ENCODE measurements at places on chromosomes 5 and 9. TPM values are rescaled to one million over a fixed set of nuclear protein-coding genes. Genes with fewer than 3 reads are reported as not detected.

ANKRD34B gene
- not detected for total RNA-seq

DNA sequence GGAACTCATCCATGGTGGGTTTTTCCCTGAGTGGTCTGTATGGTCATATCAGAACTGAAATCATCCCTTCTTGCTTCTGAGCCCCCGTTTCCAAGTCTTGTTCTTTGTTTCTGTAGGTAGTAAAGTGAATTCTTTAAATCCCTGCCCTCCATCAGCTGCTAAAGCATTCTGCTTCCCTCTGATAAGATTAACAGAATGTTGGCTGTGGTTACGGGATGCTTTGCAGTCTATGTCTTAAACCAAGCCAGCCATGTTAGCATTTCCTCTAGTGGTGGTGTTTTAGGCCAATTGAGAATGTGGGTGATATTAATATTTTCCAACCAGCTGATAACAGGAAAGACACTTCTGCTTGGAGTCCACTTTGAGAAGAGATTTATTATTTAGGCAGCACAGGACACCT, 22.0 kb upstream of the KCNIP1 start:
- no peak for DNase-seq

DNA sequence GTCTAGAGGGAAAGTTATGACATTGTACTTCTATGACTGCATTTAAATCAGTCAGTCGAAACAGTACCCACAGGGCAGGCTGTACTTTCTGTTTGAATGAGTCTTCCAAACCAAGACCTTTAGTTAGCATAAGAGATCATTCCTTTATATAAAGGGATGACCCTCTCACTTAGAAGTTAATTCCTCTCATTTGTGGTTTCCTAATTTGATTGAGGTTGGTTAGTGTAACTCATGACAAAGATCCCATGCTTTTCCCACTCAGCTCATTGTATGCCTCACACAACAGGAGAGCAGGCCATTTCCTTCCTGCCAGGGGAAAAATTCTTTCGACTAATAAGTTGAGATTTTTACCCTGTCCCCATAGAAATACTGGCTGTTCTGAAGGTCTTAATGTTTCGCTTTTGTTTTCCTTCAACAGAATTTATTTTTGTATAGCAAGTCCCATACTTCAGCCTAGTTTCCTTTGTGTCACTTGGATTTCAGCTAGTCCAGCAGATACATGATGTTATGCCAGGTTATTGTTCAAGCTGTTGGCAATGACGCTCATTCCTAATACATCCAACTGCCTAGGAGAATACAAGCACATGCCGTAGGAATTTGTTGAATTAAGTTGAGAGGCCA, 500.7 kb downstream of the SPATA31D1 start:
- DNase-seq = no peak

GRCh38 chr5:163347671-163348070, 89.7 kb upstream of the CCNG1 start:
- peak; percentile 46 for DNase-seq

GRCh38 chr5:160500786-160501779, 79.4 kb downstream of the PTTG1 start:
- no peak for DNase-seq

DNA sequence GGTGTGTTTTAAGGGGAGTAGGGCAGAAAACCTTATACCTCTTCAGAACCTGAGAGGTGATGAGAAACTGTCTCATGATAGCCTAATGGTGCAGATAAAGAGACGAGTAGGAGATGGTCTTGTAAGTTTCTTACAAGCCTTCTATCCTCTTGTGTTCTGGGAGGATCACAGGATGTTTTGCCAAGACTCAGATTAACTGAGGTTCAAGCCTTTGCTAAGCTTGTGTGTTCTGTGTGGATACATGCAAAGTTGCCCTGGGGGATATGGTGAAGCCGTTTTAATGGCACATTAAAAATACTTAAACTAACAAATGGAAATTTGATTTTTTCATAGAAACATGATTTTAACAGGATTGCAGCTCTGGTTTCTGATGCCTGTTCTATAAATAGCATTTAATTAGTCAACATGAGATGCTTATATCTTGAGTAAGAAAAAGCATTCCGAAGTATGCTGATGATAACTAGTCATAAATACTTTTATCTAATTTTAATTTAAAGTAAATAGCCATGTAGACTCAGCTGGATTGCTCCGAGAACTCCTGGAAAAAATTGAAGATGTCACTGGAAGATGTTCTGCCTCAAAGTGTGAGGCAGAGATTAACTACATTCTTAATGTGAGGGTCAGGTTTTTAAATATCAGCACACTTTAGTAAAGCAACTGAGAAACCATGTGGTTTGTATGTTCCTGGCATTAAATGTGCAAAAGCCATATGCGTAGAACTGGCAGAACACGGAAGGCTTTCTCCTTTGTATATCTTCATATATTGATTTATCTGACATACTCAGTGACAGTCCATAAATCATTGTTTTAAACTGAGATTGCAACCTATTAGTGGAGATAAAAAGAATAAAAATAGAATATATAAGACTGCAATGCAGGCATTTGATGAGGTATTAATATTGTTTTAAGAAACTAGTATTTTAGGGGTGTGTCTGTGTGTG, 53.7 kb downstream of the IPO11 start:
- DNase-seq = no peak

DNA sequence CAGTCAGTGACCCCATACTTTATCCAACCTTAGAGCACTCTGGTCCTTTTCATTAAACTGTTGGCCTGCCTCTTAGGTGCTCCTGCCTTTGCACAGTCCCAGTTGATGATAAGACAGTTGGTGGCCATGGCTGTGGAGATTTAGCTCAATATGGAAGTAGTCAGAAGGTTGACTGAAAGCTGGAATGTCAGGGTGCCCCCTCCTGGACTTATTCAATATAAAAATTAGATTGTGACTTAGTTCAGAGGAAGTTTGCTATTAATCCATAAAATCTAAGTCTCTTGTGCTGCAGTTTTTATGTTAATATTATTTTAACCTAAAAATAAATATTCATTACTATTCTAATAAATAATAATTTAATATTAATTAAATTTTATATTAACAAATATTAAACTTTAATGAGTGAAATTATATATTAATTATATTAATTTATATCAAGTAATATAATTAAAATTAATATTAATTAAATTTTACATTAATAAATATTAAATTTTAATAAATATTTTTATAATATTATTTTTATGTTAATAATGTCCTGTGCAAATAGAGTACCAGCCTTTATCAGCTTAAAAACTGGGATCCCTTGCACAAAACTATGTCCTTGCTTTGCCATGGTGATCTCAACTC, 77.7 kb upstream of the ADAMTSL1 start:
- DNase-seq = no peak
